ENCODE measurements at places on chromosomes 2 and 18.

- no peak for DNase-seq
Observed at GRCh38 chr18:70907673-70908072, 618.8 kb downstream of the SOCS6 start.

GRCh38 chr2:54897420-54898310 lies 152.6 kb downstream of the RTN4 start:
- DNase-seq = no peak

GRCh38 chr2:36473230-36473629 lies 117.7 kb downstream of the CRIM1 start:
- no peak for DNase-seq

GRCh38 chr2:197190100-197190432 lies 120.5 kb downstream of the ANKRD44 start:
- DNase-seq = no peak

GRCh38 chr2:131014141-131014540 lies 79.1 kb downstream of the FAM168B start:
- no peak for DNase-seq

DNA sequence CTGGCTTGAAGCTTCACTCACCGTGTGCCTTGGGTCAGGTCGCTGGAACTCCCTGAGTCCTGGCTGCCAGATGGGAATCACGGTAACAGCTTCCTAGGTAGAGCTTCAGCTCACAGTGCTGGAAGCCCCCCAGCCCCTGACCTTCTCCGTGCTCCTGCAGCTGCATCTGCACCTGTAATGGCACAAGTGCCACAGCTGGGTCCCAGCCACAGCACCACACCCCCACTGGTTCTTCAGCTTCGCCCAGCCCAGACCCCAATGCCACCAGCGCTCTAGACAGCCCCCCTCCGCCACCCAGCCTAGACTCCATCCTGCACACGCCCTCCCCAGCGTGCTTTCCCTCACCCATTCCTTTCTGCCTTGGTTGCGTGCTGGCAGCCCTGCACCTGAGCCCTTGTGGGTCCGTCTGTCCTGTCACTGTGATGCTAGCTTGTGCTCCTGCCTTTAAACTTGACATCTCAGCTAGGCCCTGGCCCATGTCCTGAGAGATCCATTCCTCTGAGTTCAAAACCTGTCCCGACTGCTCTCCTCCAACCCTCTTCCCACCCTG lies 7.6 kb upstream of the ESPNL start:
- DNase-seq = no peak

GRCh38 chr2:15385184-15385583 lies 175.9 kb downstream of the NBAS start:
- DNase-seq = no peak

GRCh38 chr18:11861583-11862288 lies 10.5 kb downstream of the CHMP1B start:
- DNase-seq = no peak

GRCh38 chr2:64913357-64913869 lies 75.8 kb upstream of the SLC1A4 start:
- DNase-seq = no peak

DNA sequence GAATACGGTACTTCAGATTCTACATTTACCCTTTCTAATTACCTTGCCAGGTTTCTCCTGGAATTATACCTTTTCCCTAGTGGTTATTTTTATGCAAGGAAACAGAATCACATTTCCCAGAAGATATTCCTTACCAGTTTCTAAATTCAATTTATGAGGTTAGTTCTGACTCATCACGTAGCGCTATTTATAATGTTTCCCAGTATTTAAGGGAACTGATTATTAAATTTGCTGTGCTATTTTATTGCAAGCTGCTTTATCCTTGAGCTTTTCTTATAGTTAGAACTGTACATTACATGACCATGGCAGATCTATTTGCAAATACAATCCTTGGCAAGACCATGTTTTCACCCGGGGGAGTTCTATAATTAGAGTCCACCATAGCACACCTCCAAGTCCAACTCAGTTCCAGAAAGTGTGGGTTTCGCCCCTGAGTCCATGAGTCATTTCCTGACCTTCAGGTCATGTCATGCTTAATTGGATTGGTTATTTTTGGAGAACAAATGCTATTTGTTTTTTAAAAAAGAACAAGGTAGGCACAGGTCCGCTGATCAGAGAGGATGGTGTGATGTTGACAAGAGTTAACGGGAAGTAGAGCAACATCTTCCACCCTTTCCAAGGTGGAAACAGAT lies 126.6 kb downstream of the ZNF532 start:
- no peak for DNase-seq

GRCh38 chr18:22813648-22814328 lies 119.3 kb upstream of the RBBP8 start:
- peak; percentile 20 for DNase-seq

- DNase-seq = no peak
Observed at GRCh38 chr2:144707736-144708326, 187.9 kb upstream of the ZEB2 start.

- no peak for DNase-seq
Observed at GRCh38 chr2:26054598-26055348, 20.9 kb downstream of the RAB10 start.

DNA sequence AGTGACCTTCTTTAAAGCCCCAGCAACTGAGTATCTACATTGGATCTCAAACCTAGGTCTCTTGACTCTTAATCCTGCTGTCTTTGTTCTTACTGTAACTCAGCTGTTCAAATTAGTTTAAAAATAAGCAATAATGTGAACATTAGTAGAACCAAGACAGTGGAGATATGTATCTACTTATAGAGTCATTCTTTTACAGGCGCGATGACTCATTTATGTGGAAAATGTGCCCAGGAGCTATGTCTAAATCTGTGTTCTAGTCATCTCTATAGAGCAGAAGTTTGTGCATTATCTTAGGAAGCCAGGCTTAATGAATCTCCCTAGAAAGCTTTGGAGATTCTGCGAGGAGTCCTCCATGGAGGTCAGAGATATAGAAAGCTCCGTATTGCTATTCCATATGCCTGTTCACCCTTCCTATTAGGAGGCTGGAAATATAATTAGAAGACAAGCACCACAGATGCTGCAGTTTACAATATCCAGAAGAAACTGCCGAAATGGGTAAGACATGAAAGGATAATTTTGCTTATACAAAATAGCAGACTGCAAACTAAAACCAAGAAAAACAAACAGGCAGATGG lies 211.6 kb downstream of the TRIB2 start:
- no peak for DNase-seq

DNA sequence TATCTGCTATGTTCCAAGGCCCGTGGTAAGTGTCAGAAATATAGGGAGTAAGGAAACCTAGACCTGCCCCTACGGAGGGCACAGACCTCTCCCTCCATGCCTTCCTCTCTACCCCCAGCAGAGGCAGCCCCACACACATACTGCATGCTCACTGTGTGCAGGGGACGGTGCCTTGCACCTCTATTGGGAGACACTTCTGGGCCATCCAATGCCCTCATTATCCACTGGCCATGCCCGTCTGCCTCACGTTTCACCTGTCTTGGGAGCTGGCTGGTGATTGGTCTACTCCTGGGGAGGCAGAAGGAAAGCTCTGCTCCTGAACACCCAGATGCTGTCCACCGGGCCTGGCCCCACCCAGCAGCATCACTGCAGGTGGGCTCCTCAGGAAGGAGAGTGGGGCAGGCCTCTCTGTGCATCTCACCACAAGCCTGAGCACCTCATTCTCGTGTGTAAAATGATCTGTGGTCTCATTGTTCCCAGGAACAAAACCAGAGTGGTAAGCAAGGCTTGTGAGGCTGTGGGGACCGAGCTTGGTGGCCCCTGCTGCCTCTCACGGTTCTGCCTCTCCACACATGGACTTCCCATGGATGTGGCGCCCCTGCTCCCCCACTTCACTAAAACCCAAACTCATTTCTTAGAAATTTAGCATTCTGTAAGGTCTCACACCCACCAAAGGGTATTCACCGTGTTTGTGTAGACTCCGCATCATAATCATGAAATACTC lies 312.5 kb upstream of the HS6ST1 start:
- no peak for DNase-seq

GRCh38 chr18:39448942-39449341 lies 1883.3 kb upstream of the CELF4 start:
- no peak for DNase-seq

DNA sequence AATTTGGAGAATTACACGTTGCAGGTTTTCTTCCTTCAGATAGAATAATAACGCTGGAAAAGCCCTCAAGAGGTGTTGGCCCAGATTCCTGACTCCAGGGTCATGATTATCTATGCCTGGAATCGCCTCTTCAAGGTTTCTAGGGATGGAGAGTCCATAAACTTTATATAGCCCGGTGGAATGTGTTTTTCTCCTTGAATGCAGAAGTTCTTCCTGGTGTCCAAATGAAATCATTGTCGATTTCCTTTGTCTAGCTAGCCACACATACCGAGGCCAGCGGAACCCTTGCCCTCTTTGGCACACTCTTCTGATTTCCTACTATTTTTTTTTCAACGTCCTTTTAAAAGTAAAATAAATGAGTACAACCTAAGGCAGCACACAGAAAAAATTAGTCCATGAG lies 117.8 kb downstream of the PID1 start:
- no peak for DNase-seq

DNA sequence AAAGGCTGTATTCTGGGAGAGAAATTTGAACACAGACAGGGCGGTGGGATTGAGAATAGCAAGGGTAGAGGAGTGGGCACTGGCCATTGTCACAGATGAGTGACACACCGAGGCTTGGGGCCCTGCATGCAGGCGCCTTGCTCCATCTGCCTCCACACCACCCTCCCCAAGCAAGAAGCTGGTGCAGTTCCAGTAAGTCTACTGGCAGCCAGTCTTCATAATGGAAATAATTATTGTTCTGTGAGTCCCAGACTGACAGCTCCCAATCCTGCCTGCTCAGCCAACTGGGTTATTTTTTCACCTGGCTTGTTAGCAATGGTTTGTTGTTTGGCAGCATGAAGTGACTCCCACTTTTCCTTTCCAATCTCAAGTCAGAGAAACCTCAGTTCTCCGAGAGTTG lies 13.0 kb downstream of the TTC32 start:
- no peak for DNase-seq

- no peak for DNase-seq
Observed at GRCh38 chr2:39697454-39697853, 31.7 kb downstream of the TMEM178A start.

DNA sequence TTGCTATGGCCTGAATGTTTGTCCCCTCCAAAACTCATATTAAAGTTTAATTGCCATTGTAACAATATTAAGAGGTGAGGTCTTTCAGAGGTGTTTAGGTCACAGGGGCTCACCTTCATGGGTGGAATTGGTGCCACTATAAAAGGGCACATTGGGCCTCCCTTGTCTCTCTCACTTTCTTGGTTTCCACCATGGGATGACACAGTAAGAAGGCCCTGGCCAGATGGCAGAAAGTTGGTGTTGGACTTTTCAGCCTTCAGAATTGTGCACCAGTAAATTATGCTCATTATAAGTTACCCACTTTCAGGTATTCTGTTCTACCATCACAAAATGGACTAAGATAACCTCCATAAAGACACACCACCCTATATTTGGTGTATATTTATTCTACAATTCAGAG lies 102.1 kb downstream of the KLHL14 start:
- no peak for DNase-seq

DNA sequence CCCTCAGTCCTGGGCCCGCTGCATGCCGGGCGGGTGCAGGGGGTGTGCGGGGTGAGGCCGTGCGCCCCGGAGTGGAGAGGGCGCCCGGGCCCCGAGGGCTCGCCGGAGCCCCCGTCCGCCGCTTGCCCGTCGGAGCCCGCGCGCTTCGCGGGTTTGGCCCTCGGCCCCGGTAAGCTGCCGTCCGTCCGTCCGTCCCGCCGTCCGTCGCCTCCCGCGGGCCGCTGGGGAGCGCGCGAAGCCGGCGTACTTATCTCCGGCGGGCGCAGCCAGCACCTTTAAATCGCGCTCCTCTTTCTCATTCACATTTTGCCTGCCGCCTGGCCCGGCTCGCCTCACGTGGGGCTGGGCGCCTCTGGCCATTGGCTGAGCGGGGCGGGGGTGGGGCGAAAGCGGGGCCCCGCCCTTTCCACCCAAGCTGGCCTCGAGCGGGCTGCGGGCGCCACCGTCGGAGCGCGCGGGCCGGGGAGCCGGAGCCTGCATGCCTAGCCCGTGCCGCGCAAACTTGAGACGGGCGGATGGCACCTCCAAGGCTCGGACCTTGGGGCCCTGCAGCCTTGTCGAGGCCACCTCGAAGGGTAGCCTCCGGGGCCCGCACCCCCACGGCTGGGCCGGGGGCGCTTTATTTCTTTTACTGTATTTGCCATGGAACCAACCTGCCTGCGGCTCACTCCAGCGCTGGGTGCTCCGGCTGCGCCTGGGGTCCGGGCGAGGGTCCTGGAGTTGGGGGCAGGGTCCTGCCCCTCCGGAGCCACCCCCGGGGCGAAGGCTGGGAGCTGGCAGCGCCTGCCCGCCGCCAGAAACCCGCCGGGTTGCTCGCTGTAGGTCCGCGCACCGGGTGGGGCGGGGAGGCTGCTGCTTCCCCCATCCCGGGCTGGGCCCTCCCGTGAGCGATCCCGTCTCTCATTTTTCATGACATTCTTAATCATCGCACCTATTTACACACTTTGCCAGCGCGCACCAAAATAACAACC lies at the start of gene GBX2:
TSS of gene GBX2 (minus strand) at position 277 of the 971 bp plus-strand sequence. CDS start 415 bp downstream, outside the sequence.
- peak; percentile 79 for DNase-seq

GRCh38 chr2:100125626-100126025 lies 16.8 kb downstream of the AFF3 start:
- no peak for DNase-seq

GRCh38 chr2:207869784-207870778 lies 100.4 kb upstream of the FZD5 start:
- DNase-seq = no peak

DNA sequence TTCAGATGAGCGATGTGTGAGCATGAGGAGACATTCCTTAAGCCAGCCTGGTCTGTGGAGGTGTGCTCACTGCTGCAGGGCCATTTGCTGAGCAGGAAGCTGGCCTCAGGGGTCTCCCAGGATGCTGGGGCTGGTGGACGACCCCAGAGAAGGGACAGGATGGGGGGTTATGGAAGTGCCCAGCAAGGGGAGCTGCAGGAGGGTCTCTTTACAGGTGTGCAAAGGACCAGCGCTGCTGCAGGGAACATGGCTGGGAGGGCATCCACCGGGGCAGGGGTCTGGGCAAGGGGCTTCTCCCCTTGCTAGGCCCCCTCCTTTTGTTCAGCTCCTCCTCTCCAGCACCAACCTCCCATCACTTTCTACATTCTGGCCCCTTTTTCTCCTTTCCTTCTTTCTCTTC lies 185.2 kb downstream of the GBX2 start:
- DNase-seq = no peak

DNA sequence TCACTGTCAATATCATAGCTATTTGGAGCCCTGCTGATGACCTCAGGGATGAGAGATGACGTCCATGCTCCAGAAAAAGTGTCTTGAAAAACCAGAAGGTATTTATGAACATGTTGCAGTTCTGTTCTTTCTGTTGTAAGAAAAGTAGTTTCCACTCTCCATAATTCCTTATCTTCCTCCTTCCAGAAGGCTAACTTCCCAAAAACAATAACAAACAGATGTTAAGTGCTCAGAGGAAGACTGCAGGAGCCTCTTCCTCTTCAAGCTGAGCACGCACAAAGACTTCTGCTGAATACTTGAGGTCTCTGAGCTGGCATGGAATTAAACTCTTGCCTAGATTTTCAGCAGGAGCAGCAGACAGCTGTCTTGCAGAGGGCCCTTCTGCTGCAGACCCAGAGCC lies 434.5 kb upstream of the KLHL29 start:
- DNase-seq = no peak

GRCh38 chr2:187453078-187453641 lies 5.1 kb upstream of the CALCRL start:
- no peak for DNase-seq
